ENCODE measurements at places on chromosomes 1 and 21. TPM values are rescaled to one million over a fixed set of nuclear protein-coding genes. Genes with fewer than 3 reads are reported as not detected.

CD52 gene
- 3.3 TPM for polyA plus RNA-seq

LIN28A gene
- polyA plus RNA-seq, result 0.09 TPM

CCDC24 gene
- polyA plus RNA-seq, result 19.9 TPM

GUCA2A gene
- polyA plus RNA-seq, result not detected

SLC9C2 gene
- polyA plus RNA-seq, result 0.20 TPM

PRKAA2 gene
- polyA plus RNA-seq, result 23.9 TPM

FALEC gene
- polyA plus RNA-seq, result 0.52 TPM

SPOCD1 gene
- polyA plus RNA-seq, result 0.14 TPM

PDXK gene
- polyA plus RNA-seq, result 93.2 TPM

LENEP gene
- polyA plus RNA-seq, result 1.5 TPM

IFNLR1 gene
- polyA plus RNA-seq, result 5.8 TPM

CLCA1 gene
- polyA plus RNA-seq, result not detected

C8A gene
- polyA plus RNA-seq, result not detected

OR4F16 gene
- not detected for polyA plus RNA-seq

TMCO4 gene
- 21.3 TPM for polyA plus RNA-seq

CASP9 gene
- polyA plus RNA-seq, result 27.4 TPM

TMPRSS2 gene
- 37.0 TPM for polyA plus RNA-seq
